ENCODE measurements at places on chromosomes 1 and 21.

DNA sequence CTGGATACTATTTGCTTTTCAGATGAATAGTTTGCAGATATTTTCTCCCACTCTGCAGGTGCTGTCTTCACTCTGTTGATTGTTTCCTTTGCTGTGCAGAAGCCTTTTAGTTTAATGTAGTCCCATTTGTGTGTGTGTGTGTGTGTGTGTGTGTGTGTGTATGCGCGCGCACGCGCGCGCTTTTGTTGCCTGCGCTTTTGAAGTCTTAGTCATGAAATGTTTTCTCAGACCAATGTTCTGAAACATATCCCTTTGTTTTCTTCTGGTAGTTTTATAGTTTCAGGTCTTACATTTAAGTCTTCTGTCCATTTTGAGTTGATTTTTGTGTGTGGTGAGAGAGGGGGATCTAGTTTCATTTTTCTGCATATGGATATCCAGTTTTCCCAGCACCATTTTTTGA is 63.5 kb downstream of the XPR1 start:
- DNase-seq: no peak

GRCh38 chr1:212432272-212432660 is 454 bp upstream of the NENF start:
- DNase-seq: no peak

DNA sequence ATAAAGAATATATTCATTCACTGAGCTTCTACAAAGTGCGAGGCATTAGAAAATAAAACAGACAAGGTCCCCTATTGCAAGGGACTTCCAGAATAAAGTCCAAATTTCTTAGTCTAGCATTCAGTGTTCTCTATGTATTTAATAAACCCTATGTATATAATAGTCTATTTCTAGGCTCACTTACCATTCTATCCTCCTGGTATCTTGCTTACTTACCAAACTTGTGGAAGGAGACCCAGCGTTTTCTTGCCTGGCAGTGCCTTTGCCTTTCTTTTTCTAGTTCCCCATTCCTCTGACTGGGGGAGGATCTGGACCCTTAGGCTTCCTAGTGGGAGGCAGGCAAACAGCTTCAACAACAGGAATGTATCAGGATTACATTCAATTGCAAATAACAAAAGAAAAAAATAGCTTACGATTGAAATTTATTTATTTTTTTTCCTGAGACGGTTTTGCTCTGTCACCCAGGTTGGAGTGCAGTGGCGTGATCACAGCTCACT is 690 bp upstream of the RNF19B start:
- no peak for DNase-seq

DNA sequence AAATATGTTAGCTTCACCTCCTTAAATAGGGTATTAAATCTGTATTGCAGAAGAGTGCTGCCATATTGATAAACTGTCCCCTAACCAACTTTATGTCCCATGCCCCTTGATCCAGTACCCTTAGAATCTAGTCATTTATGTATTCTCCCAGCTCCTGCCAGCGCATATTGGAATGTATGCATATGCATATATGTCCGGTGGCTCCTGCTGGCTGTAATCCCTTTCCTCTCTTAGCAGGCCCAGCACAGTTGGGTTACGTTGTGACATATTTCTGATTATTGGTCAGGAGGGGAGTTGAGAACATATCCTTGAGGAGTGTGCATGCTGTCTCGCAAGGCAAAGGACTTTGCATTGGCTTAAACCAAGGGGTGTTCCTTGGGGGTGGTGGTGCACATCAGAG is 29.2 kb upstream of the CREG1 start:
- no peak for DNase-seq

DNA sequence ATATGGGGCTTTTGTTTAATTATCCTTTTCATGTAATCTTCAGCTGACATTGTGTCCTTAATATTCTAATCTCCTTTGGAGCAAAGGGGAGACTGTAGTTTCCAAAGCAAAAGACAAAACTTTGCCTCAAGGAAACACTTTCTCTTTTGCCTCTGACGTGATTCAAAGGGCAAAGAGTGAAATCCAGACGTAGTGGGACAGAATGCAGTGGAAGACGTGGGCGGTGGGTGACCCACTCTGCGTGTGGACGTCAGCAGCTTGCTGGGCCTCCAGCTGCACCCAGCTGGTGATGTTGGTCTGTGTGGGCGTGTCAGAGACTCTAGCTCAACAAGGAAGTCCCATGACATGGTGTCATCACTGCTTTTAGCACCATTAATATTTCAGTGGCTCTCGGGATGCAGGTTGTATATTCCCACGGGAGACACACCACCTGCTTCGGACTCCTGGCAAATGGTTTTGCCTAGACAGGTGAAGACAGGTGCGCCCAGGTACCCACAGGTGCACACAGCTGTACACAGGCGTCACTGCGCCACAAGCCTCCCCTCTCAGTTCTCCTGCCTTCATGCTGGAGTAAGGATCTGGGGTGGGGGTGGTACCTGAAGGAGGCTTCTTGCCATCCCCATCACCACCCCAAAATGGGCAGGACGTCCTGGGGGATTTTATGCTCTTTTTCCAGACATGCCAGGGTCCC is 292.1 kb upstream of the VAMP3 start:
- DNase-seq: no peak

- no peak for DNase-seq
These were observed 608.3 kb upstream of the CHRM3 start for GRCh38 chr1:238778113-238778512.

- no peak for DNase-seq
These were observed 73.4 kb downstream of the ZP4 start for GRCh38 chr1:237817277-237817676.

DNA sequence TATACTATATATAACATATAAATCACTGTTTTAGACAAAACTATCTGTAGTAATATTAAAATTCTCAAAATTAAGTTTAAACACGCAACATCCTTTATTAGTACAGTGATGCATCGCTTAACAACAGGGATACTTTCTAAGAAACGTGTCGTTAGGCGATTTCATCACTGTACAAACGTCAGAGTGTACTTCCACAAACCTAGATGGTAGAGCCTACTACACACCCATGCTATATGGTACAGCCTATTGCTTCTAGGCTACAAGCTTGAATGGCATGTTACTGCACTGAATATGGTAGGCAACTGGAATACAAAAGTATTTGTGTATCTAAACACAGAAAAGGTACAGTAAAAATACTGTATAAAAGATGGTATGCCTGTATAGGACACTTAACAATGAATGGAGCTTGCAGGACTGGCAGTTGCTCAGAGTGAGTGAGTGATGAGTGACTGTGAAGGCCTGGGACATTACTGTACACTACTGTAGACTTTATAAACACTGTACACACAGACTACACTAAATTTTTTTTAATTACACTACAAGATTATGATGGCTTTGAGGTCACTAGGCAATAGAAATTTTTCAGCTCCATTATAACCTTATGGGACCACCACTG is 10.5 kb downstream of the FOXJ3 start:
- DNase-seq: no peak

DNA sequence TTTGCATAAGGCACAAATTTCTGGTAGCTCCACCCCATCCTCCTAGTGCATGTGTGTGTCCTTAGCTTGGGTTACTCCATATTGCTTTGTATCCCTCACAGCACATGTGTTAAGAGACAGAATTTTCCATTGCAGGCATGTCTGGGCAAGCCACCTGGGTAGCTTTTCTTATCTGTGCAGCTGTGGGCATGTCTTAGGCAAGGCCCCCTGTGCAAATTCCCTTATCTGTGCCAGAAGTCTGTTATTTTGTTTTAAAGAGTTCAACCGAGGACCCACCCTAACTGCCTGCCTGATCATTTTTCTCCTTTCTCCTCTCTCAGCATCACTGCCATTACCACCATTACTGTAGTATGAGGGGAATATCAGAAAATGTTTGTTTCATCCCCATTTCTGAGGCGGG is 131.9 kb downstream of the CYYR1 start:
- no peak for DNase-seq

DNA sequence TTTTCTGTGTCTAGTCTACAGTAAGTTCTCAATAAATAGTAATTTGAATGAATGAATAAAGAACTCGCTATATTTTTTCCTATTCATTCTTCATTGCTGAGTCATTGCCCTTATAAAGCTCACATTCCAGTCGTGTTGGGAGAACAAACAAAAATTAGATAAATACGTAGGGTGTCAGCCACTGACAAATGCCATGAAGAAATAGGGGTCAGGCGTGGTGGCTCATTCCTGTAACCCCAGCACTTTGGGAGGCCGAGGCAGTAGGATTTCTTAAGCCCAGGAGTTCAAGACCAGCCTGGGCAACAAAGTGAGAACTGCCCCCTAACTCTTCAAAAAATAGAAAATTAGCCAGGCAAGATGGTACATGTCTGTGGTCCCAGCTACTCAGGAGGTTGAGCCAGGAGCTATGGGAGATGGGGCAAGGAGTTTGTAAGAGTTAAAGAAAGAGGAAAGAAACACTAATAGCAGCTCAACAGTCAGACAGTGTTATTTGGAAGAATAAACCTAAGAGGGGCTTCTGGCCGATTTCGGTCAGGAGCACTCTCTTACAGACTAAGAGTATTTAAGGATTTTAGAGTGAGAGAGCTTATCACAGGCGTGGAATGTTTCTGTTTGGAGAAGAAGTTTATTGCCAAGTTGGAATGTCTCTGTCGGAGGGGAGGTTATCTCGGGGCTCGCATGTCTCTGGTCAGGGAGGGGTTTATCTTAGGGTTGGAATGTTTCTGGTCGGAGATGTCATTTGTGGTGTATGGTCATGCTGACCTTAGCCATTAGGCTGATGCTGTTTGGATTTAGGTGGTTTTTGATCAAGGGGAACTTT is 1.8 kb upstream of the CHML start:
- no peak for DNase-seq

DNA sequence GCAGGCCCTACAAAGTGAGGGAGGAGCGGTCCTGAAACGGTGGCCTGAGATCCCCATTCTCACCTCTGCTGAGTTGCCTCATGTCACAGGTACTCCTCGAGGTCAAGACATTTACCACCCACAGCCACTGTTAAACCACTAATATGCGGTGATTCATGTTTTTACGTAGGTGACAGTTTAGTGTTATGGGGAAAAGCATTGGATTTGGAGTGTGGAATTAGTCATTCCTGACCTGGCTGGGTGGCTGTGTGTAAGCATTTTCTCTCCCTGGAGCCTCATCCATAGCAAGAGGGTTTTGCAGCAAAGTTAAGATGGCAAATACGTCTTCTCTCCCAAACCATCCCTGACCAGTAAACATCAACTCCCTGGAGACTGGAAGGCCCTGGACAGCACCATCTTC is 57.8 kb upstream of the KCNJ6 start:
- no peak for DNase-seq

GRCh38 chr1:22489823-22490222 is 38.2 kb downstream of the ZBTB40 start:
- no peak for DNase-seq

- no peak for DNase-seq
These were observed 13.2 kb upstream of the MFN2 start for GRCh38 chr1:11967028-11967547.

- DNase-seq: no peak
These were observed 54.9 kb downstream of the UCK2 start for GRCh38 chr1:165882168-165882837.

DNA sequence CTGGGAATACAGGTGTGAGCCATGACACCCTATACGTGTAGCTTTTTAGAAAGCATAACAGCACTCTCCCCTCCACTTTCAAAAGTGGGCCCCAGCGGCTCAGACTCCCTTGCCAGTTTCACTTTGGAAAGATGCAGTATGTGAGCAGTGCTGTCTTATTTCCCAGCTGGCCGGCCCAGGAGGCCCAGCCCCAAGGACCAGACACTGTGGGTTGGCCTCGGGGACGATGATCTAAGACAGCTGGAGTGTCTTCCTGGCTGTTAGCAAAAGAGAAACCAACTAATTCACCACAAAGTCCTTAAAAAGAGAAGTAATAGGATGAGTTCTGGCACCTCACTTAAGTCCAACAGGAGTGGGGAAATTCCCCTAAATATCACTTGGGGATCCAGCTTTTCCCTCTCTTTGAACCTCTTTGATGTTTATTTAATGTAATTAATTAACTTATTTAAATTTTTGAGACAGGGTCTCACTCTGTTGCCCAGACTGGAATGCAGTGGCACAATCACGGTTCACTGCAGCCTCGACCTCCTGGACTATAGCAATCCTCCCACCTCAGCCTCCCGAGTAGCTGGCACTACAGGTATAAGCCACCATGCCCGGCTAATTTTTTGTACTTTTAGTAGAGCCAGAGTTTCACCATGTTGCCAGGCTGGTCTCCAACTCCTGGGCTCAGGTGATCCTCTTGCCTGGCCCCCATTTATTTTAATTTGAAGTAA is 17.6 kb upstream of the CLIC4 start:
- no peak for DNase-seq

- no peak for DNase-seq
These were observed 48.1 kb downstream of the KANK4 start for GRCh38 chr1:62271134-62271533.
